Prostate gland (tissue), 2 donors: ENCODE measurements at places on chromosomes 5 and 9. TPM values are rescaled to one million over a fixed set of nuclear protein-coding genes. Genes with fewer than 3 reads are reported as not detected.
A peak's percentile ranks its signal among the peaks of the same experiment; 100 is the strongest.

GRCh38 chr5:136042665-136043121, 13.9 kb downstream of the TGFBI start:
- H3K27ac ChIP-seq: no peak overlapping the region
- H3K4me1 ChIP-seq: no peaks in the 10 kb centered on the region
- H3K4me3 ChIP-seq: no peak overlapping the region
- no peak for DNase-seq

Gene PDLIM4
- total RNA-seq: 50.2 TPM

Gene LHX3
- 1.3 TPM for total RNA-seq

DNA sequence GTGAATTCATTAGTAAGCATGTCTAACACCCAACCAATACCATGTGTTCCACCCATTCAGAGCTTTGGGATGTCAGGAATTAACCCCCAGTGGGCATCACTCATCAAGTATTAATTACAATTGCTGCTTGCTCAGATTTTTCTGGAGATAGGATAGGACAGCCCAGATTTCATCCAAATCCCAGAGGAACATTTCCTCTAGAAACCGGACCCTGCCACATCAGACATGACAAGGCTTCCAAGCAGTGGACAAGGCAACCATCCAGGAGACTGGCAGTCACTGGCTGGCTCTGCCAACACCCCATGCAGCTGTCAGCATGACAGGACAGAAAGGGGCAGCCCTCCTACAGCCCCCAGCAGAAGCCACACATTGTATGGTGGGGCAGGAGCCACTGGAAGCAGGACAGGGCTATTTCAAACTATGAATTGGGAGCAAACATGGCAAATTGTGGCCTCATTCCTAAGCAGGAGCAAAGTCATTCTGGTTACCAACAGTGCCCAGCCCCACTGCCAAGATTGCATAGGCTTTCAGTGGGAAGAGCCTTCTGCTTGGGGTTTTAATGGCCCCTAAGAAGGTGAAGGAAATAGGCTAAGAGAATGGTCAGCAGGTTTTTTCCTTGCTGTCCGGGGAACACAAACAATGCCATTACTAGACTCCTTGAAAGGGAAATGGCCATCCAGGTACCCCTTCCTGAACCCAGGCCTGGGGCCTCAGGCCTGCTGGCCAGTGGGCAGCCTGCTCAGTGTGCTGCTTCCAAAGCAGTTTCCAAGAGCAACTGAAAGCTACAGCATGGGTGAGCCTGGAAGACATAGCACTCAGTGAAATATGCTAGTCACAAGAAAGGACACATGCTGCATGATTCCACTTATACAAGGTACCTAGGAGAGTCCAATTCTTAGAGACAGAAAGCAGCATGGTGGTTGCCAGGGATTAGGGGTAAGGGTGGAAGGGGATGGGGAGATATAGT, 294.7 kb upstream of the SLC30A5 start:
- DNase-seq: no peak
- H3K27me3 ChIP-seq: no peaks in the 10 kb centered on the region
- H3K4me3 ChIP-seq: no peak overlapping the region
- H3K36me3 ChIP-seq: no peaks in the 10 kb centered on the region
- H3K27ac ChIP-seq: no peak overlapping the region

- no peak overlapping the region for H3K27ac ChIP-seq
- H3K27me3 ChIP-seq: no peaks in the 10 kb centered on the region
- no peaks in the 10 kb centered on the region for H3K36me3 ChIP-seq
- no peak for DNase-seq
- no peak overlapping the region for H3K4me3 ChIP-seq
- no peaks in the 10 kb centered on the region for H3K4me1 ChIP-seq
These were observed 511.0 kb upstream of the TLE4 start for GRCh38 chr9:79060766-79061165.

GRCh38 chr9:130715270-130715669, 21.7 kb downstream of the EXOSC2 start:
- H3K36me3 ChIP-seq: no peaks in the 10 kb centered on the region
- peak overlapping the region; percentile 1 for H3K4me3 ChIP-seq
- DNase-seq: no peak
- no peak overlapping the region for H3K27ac ChIP-seq
- no peaks in the 10 kb centered on the region for H3K4me1 ChIP-seq

DNA sequence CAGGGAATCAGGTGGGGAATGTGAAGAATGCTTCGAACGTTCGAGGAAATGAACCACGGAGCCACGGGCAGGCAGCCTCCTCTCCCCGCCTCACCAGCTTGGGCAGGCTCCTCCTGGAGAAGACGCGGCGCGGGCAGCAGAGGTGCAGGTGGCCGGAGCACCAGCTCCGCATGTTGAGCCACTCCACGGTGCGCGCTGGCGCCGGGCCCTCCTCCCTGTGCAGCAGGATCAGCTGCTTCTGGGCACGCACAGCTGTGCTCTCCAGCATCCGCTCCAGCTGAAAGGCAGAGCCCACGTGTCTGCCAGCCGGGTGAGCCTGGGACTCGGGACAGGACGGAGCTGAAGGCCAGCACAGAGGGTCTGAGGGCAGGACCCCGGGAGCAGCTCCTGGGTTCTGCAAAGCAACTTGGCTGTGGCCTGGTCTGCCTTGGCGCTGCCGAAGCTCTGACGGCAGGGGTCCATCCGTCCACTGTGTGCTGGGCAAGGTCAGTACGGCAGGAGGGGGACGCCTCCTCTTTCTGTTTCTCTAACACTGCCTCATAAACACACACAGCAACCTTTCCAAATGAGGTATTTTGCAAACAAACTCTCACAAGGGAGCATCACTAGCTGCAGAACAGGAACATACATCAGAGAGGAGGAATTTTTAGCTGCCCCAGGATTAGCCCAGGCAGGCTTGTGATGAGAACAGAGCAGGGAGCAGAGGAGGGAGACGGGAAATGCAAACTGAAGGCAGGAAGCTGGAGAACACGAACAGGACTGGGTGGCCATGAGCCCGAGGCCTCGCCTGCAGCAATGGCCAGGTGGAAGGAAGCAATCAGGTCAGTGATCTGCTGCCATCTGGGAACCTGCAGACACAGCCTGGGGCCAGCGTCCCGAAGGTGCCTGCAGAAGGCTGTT, 20.1 kb upstream of the NSMF start:
- H3K36me3 ChIP-seq: no peaks in the 10 kb centered on the region
- no peak for DNase-seq
- H3K4me1 ChIP-seq: peaks cover 4% of the 10 kb centered on the region

GRCh38 chr9:76732341-76732958, 31.8 kb upstream of the PCA3 start:
- no peaks in the 10 kb centered on the region for H3K27me3 ChIP-seq
- no peaks in the 10 kb centered on the region for H3K4me1 ChIP-seq
- H3K4me3 ChIP-seq: no peak overlapping the region

DNA sequence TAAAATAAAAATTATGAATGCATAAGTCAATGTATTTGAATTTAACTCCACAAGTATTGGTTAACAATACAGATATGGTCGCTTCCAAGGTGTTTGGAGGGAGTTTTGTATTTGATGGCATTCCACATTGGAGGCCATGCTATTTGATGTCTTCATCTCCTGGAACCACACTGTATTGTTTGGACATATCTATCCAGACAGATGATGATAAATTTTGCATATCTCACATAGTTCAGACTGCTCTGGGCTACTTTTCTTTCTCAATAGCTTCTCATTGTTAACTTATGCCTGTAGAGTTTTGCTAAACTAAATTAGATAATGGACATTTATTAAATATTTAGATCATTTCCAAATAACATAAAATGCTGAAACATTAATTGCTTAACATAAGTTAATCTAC, 58.0 kb downstream of the CDKN2A start:
- no peak overlapping the region for H3K27ac ChIP-seq
- no peak overlapping the region for H3K4me3 ChIP-seq
- no peaks in the 10 kb centered on the region for H3K36me3 ChIP-seq
- no peak for DNase-seq
- no peaks in the 10 kb centered on the region for H3K27me3 ChIP-seq

GRCh38 chr5:54861212-54861894, 124.0 kb downstream of the ESM1 start:
- H3K27me3 ChIP-seq: no peaks in the 10 kb centered on the region
- no peak overlapping the region for H3K4me3 ChIP-seq
- no peaks in the 10 kb centered on the region for H3K36me3 ChIP-seq
- no peak overlapping the region for H3K27ac ChIP-seq
- no peak for DNase-seq

DNA sequence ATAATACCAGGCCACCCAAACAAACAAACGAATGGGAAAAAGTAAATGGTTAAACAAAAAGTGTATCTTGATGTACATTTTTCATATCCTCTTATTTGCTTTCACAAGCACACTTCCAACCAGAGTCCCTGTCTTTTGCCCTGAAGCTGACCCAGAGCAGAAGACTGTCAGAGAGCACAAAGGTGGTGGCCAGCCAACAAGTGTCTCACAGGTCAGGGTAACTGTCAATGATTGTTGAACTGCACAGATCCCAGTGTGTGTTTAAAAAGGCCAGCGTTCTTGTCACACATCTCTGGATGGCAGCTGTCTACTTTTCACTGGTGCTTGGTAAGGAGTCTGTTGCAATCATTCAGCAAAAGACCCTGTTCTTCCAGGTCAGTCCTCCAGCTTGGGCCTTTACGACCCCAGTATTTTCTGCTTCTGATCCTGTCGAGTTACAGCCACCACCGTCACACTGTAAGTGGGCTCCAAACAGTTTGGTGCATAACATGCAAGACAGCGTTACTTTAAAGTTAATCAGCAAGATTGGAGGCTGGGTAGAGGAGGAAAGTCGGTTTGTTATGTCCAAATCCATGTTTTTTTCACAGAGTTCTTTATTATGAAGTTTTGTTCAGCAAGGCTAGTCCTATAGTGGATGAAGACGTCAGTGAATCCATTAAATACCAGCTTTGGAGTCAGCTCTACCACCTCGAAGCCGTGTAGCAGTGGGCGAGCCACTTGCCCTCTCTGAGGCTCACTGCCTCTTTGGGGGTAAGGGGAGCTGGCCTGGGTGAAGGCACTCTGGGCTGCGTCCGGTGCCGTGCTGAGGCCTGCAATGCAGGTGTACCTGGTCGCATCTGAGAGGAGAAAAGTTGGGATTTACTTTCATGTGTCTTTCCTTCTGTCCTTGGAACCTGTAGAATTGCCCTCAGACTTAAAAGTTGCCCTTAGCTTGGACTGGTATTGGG, 265.7 kb downstream of the AOPEP start:
- no peaks in the 10 kb centered on the region for H3K27me3 ChIP-seq
- no peak overlapping the region for H3K27ac ChIP-seq
- no peak overlapping the region for H3K4me3 ChIP-seq
- no peaks in the 10 kb centered on the region for H3K4me1 ChIP-seq
- DNase-seq: no peak
- H3K36me3 ChIP-seq: no peaks in the 10 kb centered on the region

DNA sequence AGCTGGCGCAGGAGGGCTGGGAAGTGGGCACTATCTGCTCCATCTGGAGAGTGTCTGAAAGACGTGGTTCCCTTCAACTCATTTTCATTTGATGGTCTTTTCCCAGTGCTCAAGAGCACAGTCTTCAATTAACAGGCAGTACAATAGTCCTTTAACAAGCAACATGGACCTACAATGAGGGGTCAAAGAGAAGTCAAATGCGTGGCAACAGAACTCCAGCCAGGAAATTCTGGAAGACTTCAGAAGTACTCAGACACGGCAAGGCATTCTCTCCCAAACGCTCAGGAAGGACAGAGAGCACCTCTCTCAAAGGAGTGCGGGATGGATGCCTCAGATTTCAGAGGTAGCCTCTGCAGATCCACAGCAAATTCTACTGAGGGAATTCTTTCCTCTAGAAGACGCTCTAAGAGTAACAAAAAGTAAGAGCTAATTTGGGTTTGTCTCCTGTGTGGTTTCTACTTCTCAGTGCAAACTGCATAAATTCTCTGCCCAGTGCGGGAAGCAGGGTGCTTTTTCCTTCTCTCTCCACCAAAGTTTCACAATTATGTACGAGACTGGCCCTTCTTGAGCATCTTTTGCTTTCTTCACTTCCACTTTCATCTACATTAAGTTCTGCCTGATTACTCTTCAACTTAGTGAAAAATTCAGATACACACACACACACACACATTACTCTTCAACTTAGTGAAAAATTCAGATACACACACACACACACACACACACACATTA, 56.4 kb downstream of the LHFPL2 start:
- no peak overlapping the region for H3K4me3 ChIP-seq
- no peaks in the 10 kb centered on the region for H3K4me1 ChIP-seq
- H3K36me3 ChIP-seq: no peaks in the 10 kb centered on the region
- peak overlapping the region; percentile 15 for H3K27ac ChIP-seq
- DNase-seq: no peak
- no peaks in the 10 kb centered on the region for H3K27me3 ChIP-seq

DNA sequence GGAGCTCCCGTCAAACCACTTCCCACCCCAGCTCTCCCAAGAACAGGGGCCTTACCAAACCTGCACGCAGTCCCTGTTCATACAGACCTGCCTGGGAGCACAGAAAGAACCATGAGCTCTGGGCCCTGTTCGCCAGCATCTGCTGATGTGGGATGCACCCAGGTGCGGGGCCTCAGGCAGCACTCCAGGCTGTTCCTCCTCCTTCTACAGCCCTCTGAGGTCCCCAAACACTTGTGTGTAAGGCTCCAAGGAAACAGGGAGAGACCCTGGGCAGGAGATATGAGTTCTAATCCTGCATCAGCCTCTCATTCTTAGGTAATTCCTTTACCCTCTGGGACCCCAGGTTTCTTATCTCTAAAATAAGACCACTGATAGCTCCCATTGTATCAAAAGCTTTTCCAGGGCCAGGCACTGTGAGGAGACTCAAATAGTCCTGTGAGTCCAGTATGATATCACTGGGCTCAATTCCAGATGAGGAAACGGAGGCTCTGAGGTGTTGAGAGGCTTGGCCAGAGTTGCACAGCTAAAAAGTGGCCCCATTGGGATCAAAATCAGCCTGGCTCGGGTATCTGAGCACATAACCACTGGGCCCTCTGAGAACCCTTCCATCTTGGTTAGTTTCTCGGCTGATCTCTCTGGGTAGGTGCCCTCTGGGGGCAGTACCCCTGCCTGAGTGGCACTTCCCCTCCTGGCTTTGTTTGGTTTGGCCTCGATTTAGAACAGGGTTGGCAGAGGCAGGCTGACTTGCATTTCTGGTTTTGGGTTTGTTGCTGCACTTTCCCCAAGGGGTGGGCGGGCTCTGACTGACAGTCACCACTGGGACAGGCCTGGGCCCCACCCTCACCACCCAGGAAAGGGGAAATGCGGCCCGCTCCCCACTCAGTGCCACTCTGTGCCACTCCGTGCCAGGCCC, 116.8 kb downstream of the RGS3 start:
- H3K4me3 ChIP-seq: peak overlapping the region; percentile 22
- DNase-seq: peak; percentile 96
- H3K27me3 ChIP-seq: no peaks in the 10 kb centered on the region
- peak overlapping the region; percentile 80 for H3K27ac ChIP-seq
- H3K4me1 ChIP-seq: peaks cover 36% of the 10 kb centered on the region

DNA sequence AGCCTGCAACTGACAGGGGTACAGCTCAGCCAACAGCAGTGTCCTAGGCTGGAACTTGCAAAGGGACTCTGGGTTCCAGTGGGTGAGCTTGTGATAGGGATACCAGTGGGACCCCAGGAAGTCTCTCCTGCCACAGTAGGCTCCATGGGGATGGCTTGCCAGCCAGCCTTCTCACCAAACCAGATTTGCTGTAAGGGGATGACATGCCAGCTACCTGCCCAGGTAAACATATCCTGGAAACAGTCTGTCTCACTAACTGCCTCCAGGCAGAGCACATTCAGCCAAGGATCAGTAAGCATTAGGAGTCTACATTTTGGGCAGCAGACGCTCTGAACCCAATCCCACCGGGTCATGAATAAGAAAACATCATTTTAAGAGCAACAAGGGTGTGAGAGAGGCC, 49.9 kb downstream of the SIL1 start:
- H3K4me1 ChIP-seq: peaks cover 24% of the 10 kb centered on the region
- H3K27me3 ChIP-seq: no peaks in the 10 kb centered on the region
- DNase-seq: peak; percentile 92
